ENCODE measurements at places on chromosomes 11 and 22.

GRCh38 chr11:94801866-94802460 lies 33.8 kb downstream of the AMOTL1 start:
- no peak for DNase-seq

DNA sequence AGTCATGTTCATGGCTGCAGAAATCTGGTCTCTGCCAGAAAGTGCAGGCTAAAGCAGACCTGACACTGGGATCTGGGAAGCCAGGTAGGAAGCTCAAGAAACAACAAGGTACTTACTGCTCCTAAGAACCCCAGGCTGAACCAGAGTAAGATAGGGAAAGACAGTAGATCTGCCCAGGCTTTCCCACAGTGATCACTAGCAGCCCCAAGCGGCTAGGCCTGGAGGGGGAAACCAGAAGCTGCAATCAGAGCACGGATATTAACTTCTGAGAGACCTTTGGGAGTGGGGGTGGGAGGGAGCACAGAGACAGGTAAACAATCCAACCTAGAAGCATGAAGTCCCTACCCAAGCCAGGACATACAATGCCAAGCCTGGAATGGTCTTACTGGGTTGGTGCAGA lies 135.2 kb upstream of the C11orf58 start:
- DNase-seq, result no peak

- DNase-seq, result no peak
Observed at GRCh38 chr11:120911943-120912342, 112.0 kb upstream of the TBCEL start.

- DNase-seq, result no peak
Observed at GRCh38 chr11:30861531-30861930, 275.4 kb upstream of the MPPED2 start.

- no peak for DNase-seq
Observed at GRCh38 chr22:35099883-35100282, 33.9 kb downstream of the ISX start.

DNA sequence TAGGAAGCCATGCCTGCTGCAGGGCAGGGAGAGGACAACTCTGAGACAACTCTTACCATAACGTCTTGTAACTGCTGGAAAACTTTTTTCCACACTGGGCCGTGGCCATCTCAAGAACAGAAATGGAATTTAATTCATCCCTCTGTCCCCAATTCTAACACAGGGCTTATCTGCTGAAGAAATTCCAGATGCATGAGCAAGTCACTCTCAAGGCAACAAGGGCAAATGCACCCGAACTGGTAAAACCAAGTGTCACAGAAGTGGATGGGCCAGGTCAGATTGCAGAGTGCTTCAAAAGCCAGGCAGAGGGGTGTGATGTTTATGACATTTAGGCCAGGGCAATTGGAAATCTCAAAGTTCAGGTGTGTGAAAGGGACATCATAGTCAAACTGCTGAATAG lies 7.4 kb downstream of the SMPD1 start:
- DNase-seq, result no peak

- DNase-seq, result no peak
Observed at GRCh38 chr11:13923182-13923581, 39.3 kb upstream of the SPON1 start.

DNA sequence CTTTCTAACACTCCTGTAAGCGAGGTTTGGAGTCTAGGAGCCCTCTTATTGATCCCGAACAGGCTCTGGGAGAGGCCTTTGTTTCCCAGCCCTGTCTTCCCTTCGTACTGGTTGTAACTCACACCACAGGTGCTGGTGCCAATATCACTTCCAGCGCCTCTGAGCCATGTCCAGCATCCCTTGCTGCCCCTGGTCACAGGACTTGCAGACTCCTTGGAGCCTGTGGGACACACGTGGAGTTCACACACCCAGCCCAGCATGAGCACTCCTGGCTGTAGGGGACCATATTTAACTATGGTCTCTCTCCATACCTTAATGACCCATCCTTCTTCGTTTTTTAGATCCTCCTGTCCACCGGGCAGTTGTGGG lies 2.2 kb downstream of the ZBTB16 start:
- no peak for DNase-seq

DNA sequence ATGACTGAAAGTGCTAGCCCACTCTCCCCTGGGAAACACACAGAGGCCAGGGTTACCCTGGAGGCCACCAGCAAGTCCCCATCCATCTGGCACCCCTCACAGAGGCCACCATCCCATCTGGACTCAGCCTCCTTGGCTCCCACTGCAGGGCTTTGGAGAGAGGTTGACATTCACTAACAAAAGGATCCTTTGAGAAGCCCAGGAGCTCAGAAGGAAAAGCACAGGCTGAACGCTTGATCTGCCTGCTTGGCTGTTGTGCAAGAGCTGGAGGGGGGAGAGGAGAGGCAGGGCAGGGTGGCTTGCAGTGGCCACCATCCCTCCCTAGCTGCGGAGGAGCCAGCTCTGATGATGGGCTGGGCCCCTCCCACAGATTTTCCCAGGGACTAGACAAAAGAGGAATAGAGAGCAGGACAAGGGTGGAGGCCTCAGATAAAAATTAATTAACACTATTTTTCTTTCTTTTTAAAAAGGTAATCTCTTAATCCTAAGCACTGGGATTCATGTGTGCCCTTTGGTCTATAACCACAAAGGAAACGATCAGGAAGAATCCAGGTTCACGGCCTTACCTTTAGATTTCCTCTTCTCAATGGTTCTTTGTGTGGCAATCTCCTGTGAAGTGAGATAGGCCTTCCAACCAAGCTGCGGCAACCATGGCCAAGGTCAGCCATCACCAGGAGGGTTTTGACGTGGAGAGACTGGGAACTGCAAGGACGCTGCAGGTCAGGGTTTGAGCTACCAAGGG lies 154.7 kb downstream of the BARX2 start:
- no peak for DNase-seq
